Activated CD4-positive, alpha-beta T cell treated with anti-CD3 and anti-CD28 coated beads, Interleukin-2, Interleukin-6, amounts not matched to agents 100 ng/mL and 50 ng/mL, durations not matched to agents 16 hours and 8 hours (primary cell): ENCODE measurements at places on chromosomes 12 and 14.

- DNase-seq, result no peak
Observed at GRCh38 chr12:112112409-112113133, 4.0 kb upstream of the NAA25 start.

DNA sequence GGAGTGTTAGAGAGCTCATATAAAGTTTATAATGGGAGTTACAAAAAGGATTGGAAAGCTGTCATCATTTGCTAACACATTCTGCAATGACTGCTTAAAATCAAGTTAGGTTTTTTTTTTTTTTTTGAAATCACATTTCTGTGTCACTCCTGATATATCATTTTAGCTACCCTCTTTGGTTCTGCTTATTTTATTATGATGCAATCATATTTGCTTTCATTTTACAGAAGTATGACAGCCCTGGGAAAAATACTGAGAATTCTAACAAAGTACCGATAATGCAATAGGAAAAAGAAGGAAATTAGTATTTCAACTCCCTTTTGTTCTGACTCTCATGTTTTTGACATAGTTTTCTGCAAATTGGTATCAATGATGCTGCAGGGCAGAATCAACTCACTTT lies 71.6 kb upstream of the MDGA2 start:
- DNase-seq, result no peak

- no peak for DNase-seq
Observed at GRCh38 chr12:21819678-21820077, 45.2 kb upstream of the KCNJ8 start.

DNA sequence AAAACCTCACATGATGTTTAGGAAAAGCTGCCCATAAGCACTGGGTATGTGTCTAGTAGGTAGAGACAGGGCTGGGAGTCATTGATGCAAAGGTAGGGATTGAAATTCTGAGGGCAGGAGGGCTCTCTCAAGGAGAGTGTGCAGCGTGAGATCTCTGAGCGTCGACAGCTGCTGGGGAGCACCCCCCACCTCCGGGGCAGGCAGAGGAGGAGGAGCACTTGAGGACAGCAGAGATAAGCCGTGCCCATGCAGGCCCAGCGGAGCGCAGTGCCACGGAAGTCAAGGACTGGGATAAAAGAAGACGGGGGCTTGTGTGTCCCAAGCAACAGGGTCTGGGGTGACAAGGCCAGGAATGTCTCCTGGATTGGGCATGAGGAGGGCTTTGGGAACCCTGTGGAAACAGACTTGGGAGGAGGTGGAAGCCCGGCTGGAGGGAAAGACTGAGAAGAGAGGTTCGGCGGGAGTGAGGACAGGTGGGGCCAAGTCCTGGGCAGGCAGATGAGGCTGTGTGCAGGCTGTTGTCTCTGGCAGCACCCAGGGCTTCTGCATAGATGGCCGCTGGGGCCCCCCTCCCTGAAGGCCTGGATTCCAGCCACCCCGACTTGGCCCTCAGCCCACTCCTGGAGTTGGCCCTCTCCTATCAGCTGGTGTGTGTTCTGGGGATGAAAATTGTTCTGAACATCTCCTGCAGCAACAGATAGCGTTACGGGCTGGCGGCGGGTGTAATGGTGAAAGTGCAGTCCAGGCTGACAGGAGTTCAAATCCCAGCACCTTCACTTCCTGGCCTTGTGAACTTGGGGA lies 1.9 kb downstream of the CACNA2D4 start:
- no peak for DNase-seq

GRCh38 chr12:3313066-3313465 lies 177.9 kb upstream of the PRMT8 start:
- no peak for DNase-seq

- no peak for DNase-seq
Observed at GRCh38 chr12:94819011-94819410, 168.7 kb upstream of the TMCC3 start.

GRCh38 chr12:79515530-79515935 lies 175.2 kb downstream of the PAWR start:
- DNase-seq, result no peak

GRCh38 chr12:122395319-122395718 lies 27.1 kb downstream of the CLIP1 start:
- no peak for DNase-seq

DNA sequence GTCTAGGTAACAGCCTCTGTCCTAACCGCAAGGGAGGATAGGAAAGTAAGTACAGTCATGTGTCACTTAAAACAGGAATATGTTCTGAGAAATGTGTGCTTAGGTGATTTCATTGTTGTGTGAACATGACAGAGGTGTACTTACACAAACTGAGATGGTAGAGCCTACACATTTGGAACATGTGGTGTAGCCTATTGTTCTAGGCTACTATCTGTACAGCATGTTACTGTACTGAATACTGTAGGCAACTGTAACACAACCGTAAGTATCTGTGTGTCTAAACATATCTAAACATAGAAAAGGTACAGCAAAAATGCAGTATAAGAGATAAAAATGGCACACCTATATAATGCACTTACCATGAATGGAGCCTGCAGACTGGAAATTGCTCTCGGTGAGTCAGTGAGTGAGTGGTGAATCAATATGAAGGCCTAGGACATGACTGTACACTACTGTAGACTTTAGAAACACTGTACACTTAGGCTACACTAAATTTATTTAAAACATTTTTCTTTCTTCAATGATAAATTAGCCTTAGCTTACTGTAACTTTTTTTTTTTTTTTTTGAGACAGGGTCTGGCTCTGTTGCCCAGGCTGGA lies 13.2 kb upstream of the MDM2 start:
- DNase-seq, result no peak
